ENCODE measurements at places on chromosomes 3 and 15.
A peak's percentile ranks its signal among the peaks of the same experiment; 100 is the strongest.

GRCh38 chr3:194132465-194133286 is 3.3 kb upstream of the HES1 start:
- no peak for DNase-seq

- DNase-seq = no peak
Measured at GRCh38 chr3:71924721-71925120, 139.8 kb upstream of the PROK2 start.

DNA sequence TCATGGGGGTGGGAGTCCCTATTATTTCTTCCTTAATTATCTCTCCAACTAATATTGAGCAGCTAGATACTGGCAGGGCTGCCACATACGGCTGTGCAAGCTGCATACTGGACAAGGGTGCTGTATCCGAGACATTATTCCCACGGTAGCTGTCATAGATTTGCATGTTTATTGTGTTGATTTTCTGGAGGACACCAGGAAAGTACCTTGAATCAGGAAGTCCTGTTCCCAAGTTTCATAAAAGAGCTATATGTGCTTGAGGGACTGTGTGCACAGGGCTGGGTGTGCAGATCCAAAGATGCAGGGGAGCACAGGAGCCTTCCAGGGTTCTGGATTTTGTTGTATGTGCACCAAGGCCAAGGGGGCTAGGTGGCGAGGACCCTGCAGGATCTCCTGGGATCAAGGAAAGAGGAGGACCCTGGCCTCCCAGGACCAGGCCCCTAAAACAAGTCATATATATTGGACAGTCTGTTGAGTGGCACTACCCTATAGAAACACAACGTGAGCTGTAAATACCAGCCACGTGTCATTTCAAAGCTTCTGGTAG is 119.2 kb upstream of the ALDH1A3 start:
- DNase-seq = no peak

GRCh38 chr3:169558371-169558770 is 105.1 kb downstream of the MECOM start:
- no peak for DNase-seq

- DNase-seq = no peak
Measured at GRCh38 chr15:64279131-64279530, 76.8 kb downstream of the CSNK1G1 start.

DNA sequence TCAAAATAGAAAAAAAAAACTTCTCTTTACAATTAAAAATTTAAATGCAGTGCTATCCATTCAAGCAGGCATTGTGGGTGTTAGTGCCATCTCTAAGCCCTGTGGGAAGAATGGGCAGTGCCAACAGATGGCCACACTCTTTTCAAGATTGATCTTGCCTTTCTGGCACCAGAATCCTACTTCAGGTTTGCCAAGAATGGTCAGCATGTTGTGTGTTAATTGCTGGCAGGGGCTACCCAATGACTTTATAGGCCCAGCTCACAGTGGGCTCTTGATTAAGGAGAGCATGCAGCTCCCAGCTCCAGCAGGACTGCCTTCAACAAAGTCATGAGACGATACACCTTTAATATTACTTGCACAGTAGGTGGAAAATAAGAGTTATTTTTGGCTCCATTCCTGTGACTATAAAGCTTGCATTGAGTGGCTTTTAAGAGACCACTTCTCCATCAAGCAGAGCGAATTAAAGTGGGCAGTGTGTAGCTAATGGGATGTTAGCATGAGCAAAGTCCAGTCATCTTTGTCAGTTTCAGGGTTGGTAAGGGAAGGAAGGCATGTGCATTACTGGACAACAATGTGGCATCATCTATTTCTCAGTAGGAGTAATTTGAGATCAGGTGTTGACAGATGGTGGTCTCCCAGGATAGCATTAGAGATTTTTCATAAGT is 476.8 kb downstream of the C3orf38 start:
- no peak for DNase-seq

DNA sequence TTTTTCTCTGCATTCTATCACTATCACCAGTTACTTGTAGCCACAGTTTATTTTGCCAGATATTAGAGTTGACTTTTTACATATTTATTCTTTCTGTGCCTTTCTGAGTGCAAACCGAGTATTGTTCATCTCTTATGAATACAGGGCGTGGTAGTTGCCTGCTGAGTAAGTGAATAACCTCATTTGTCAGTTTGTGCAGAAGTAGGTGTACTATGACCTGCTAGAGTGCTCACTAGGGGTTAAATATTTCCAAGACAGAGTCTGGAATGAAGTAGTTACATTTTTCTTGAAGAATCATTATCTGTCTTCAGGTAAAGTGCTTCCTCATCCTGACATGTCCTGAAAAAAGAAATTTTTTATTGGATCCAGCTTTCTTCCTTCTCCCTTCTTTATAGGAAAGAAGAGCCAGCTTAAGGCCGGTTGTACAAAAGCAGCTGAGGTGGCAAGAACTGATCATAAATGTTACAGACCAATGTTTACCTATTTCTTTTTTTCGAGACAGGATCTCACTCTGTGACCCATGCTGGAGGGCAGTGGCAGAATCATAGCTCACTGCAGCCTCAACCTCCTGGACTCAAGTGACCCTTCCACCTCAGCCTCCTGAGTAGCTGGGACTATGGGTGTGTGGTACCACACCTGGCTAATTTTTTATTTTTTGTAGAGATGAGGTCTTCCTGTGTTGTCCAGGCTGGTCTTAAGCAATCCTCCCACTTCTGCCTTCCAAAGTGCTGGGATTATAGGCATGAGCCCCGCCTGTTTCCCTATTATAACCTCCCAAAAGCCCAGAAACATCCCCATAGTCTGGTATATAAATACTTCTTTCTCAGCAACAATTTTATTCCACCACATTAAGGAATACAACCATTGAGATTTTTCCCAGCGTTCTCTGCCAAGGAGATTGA is 182.5 kb downstream of the TPRG1 start:
- no peak for DNase-seq

GRCh38 chr3:154018100-154018696 is 103.0 kb upstream of the ARHGEF26 start:
- no peak for DNase-seq

DNA sequence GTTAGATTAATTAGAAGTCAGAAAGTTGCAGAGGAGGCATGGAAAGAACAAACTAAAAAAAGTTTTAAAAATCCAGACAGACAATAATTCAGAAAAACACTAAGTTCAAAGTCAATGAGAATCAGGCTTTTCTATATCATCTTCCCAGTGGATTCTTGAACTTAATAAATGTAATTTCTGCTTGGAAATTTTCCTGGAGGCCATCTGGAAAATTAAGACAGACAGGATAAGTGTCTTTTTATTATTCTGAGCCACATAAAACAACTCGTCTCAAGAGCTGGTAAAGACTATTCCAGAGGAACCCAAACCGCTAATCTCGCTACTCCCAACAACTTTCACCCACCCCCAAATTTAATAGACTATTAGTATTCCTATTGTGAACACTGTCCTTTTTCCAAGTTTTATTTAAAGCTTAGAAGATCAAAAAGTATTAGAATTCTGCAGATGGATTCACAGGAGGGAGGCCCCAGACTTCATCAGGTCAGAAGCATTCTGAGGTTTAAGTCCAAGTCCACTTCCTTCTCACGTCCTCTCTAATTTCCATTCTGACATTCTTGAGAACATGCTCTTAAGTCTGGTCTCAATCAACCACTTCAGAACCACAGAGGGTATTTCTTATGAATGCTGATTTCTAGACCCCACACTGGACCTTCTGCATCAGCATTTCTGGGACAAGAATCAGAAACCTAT is 61.3 kb downstream of the ERC2 start:
- no peak for DNase-seq

- DNase-seq = no peak
Measured at GRCh38 chr15:95669146-95669922, 661.2 kb upstream of the NR2F2 start.

- DNase-seq = no peak
Measured at GRCh38 chr3:38154033-38154494, 11.3 kb upstream of the OXSR1 start.

DNA sequence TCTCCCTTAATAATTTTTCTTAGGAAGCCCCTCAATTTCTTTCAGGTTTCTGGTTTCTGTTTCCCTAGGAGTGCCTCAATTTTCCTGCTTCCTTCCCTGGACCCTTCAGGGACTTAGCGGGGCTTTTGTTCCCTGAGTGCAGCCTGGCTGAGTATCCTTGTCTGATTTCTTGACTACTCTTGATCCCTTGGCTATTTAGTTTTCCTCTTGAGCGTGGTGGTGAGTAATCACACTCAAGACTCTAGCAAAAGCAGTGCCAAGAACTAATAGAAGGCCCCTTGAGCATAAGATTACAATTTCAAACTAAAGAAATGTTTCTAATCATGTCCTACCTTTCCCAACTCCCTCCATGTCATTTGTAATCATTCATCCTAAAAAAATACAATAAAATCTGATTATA is 94.3 kb upstream of the C3orf80 start:
- no peak for DNase-seq

GRCh38 chr3:113828600-113828999 is 10.0 kb upstream of the GRAMD1C start:
- DNase-seq = no peak

- DNase-seq = no peak
Measured at GRCh38 chr15:85764649-85765277, 30.0 kb downstream of the KLHL25 start.

- DNase-seq = no peak
Measured at GRCh38 chr15:76391847-76392246, 55.3 kb downstream of the ISL2 start.

DNA sequence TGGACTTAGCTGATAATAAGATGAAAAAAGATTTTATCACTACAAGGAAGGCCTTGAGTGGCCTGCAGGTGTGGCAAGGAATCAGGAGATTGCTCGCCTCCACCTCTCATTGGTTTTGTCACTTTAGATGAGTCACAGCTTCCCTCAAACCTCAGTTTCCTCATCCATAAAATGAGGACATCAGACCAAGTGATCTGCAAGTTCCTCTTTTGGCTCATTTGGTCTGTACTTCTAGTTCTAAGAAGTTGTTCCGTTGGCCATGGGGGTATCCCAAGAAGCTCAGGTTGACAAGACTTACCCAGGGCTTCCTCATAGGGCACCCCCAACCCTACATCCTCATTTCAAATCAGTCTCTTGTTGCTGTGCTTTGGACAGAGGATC is 254.1 kb downstream of the UACA start:
- no peak for DNase-seq

- no peak for DNase-seq
Measured at GRCh38 chr3:131082871-131083863, 56.5 kb downstream of the NEK11 start.

DNA sequence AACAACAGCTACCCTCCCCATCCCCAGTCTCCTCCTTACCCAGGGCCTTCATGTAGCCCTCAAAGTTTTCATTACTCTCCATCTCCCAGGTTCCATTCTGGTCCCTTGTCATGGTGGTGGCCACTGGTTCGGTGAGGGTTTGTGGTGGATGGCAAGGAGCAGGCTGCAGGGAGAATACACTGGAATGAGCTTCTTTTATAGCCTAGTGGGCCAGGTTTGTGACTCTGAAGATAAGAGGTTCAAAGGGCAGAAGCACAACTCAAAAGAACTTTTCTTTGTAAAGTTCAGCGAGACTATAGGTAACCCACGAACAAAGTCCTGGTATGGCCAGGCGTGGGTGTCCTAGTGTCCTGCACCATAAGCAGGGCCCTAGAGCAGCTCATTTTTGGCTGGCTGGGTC is at the start of gene RBP2:
Gene RBP2, minus strand, starts transcription at position 169 of the 400 bp plus-strand sequence. Its CDS starts 57 bp downstream, at position 112.
- no peak for DNase-seq

GRCh38 chr15:22942877-22943276 is 37.3 kb downstream of the CYFIP1 start:
- DNase-seq = no peak

DNA sequence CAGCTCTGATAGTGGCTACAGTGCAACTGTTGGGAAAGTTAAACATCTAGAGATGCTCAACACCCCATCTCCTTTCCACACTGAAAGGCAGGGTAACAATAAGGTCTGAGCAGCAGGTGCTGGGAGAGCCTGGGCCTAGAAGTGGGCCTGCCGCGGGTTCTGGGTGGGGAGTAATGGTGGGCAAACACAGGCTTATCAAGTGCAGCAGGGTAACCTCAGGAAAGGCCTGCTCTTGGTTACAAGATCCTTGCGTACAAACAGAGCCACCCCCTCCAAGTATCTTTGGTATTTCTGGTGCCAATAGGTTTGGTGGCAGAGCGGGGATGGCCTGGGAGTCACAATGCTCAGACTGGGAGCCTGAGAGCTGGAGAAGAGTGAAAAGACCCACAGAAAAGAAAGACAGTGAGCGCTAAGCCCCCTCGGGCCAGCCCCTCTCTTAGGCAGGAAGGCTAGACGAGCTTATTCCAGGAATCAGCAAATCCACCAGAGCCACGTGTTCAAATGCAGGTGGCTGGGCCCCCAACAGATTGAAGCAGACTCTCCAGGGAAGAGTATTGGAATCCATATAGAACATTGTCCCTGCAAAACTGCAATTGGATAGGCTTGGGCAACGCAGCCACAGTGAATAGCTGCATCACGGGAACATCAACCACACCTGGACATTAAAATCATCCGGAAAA is 2.7 kb downstream of the IQSEC1 start:
- no peak for DNase-seq

- no peak for DNase-seq
Measured at GRCh38 chr3:70464876-70465275, 152.4 kb upstream of the MDFIC2 start.

GRCh38 chr3:69252141-69252540 is 129.7 kb upstream of the LMOD3 start:
- no peak for DNase-seq

GRCh38 chr15:64455961-64456371 is 4.4 kb upstream of the ZNF609 start:
- peak; percentile 10 for DNase-seq

DNA sequence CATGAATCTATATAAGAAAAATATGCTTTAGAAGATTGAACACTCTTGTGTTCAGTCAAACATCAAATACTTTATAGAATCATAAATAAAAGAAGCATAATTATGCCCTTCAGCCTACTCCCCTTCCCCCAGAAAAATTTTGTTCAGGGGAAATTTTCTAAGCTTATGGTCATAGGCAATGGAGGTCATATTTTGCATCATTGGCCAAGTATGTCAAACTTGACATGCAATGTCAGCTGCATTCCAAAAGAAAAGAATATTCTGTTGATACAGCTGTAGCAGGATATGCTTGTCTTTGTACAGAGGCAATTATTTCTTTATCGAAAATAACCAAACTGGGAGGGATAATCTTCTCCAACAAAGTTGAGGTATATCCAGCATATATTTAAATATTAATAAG is 328.2 kb downstream of the ZIC1 start:
- no peak for DNase-seq

- DNase-seq = no peak
Measured at GRCh38 chr3:138359148-138359918, 11.0 kb downstream of the MRAS start.
